CD4-positive, alpha-beta T cell treated with Interleukin-10 for 1 hour (primary cell): ENCODE measurements at places on chromosomes 4 and X.

GRCh38 chr4:128847082-128847724, 37.7 kb downstream of the JADE1 start:
- no peak for DNase-seq

DNA sequence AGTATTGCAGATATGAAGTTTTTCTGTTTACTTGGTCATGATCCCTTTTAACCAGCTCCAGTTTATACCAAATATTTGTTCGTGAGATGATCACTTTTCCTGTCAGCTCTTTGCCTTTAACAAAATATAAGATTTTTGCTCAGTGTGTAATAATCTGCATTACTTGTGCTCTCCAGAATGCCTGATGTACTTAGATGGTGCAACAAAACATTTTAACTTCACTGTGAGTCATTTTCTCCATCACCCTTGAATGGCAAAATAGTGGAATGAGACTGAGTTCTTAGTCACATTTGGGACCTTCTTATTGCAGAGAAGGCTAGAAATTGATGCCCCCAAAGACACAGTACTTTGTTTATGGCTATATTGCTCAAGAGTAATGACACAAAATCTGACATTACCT, 252.0 kb downstream of the FRMPD4 start:
- no peak for DNase-seq

DNA sequence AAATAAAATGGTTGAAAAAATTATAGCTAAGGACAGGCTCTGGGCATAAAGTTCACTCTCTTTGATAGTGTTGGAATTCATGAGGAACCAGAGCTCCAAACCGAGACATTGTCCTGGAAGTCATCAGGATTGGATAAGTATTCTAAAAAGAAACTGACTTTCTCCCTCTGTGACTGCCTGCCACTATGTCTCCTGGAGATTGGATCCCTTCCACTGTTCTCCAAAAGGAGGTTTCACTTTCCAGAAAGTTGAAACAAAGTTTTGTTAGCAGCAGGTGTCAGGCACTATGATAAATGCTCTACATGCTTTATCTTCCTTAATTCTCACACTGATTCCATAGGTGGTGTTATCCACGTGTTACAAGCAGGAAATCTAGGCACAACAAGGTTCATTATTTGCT, 16.8 kb downstream of the BANK1 start:
- DNase-seq = no peak

DNA sequence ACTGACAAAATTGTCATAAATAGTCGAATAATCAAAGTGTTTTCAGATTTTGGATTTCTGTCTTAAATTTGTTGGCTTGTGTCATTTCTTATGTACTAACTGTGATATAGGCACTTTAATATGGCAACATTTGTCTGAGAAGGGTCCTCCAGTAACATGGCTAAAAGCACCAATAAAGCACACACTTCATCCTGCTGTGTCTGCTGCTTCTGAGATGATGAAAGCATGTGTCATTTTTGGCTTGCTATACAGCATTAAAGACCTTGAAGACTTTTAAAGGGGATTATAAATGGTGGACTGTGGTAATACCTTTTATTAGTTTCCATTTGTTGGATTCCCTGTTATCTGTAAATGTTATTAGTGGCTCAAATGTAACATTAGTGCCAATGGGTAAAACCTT, 551.8 kb upstream of the GRID2 start:
- DNase-seq = no peak

DNA sequence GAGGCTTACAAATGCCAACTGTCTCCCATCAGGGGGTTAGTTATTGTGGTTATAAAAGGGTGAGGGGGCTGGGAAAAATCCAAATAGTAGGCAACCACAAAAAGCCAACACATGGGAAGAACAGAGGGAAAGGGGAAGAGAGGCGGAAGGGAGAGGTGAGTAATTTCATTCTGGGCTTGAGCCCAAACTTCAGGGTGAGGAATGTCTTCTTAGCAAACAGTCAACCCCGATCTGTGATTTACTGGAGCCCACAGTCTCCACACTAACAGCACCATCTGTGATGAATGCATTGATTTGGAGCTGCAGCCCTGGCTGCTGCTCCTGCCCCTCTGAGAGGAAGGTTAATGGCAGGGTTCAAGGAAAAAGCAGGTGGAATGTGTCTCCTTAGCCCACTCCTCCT, 162.2 kb upstream of the GPR101 start:
- no peak for DNase-seq

- DNase-seq = no peak
Measured at GRCh38 chr4:4712800-4713528, 146.5 kb upstream of the MSX1 start.

- DNase-seq = no peak
Measured at GRCh38 chr4:182236186-182236585, 7.0 kb upstream of the TENM3 start.

GRCh38 chr4:138452826-138453225, 210.7 kb upstream of the SLC7A11 start:
- DNase-seq = no peak

DNA sequence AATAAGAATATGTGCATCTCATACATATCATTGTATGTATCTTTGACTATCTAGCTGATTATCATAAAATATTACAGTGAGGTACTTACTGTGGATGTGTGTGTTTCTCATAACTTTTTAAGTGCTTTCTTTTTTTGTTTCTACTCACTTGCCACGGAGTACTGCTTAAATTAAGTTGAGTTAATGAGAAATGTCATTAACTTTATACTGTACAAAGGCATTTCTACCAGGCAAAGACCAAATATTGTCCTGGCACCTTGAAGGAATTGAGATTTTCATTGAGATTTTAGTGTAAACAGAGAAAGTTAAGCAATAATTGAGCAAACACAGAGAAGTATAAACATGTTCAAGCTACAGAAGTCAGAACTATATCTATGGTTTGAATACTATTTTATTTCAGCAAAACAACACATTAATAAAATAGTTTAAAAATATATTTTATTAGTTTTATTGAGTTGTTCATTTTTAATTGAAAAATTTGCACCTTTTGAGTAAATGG, 1750.0 kb downstream of the PCDH7 start:
- DNase-seq = no peak

GRCh38 chr4:16969696-16970135, 71.3 kb upstream of the LDB2 start:
- DNase-seq = no peak

- DNase-seq = no peak
Measured at GRCh38 chr4:164572877-164573279, 181.1 kb upstream of the SMIM31 start.

DNA sequence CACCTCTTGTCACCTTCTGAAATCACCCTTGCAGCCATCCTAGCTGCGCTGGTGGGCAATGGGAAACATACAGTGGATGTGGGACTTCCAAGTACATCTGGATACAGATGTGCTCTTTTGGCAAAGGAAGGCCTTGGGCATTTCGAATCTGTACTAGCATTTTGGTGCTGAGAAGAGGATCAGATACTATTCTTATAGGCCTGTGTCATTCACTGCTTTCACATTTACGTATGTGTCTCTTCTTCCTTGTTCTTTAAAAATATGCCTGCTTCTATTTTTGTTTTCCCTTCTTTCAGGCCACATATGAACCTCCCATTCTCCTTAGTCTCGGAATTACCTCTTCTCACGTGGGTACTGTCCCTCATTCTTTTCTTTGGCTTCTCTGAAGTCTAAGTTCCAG, 53.1 kb downstream of the EFNB1 start:
- DNase-seq = no peak

GRCh38 chr4:1747603-1747967, 26.3 kb downstream of the TACC3 start:
- DNase-seq = no peak

DNA sequence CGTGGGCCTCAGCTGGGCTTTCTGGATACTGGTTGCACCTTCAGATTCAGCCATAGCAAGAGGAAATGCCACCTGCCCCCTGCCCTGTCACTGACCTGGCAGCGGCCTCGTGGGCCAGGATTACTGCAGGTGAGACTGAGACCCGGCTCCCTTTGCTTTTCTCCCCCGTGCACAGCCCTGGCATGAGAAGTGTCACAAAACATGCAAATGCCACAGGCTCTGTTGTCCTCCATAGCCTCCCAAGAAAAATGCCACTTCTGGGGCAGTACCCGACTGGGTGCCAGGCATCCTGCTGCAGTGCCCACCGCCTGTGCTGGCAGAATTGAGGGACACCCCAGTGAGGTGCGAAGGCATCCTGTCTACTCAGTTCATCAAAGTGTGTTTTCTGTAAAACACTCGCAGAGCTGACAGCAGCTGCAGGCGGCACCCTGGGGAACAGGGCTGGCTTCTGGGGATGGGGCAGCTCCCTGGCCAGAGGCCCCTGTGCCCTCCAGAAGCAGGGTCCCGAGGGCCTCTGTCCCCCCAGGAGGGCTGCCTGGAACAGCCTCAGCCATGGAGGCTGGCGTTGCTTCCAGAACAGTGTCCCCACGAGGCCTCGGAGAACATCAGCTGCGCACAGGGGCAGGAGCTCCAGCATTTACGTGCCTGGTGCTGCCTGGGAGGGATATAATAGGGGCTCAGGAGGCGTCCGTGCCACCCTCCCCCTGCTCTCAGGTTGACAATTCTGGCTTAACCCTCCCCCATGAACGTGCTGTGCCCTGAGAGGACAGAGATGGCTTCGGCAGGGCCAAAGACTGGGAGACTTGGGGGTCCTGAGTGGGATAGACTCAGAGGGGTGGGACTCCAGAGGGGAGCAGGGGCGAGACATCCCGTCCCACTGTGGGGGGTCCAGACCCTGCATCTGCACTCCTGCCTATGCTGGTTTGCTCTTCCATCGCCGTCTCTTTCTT, 99.5 kb upstream of the NKX1-1 start:
- no peak for DNase-seq

GRCh38 chrX:103674531-103675454, 11.7 kb downstream of the MORF4L2 start:
- no peak for DNase-seq

DNA sequence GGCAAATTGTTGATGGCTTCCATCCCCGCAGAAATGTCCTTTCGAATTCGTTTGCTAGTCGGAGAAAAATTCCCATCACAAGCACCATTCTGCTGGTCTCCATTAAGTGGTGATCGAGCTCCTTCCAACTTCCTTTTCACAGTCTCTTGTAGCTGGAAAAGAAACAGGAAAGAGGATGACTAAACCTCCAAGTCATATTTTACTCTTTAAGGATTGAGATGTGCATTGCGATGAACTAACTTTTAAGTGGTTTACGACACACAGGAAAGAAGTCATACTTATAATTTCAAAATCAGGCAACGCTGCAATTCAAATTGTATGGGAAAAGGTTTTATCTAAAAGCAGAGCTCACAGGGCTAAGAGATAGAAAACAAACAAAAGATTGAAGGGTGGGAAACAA, 225.2 kb downstream of the MGST2 start:
- DNase-seq = no peak

GRCh38 chrX:53483838-53484405, 49.8 kb upstream of the HSD17B10 start:
- no peak for DNase-seq

DNA sequence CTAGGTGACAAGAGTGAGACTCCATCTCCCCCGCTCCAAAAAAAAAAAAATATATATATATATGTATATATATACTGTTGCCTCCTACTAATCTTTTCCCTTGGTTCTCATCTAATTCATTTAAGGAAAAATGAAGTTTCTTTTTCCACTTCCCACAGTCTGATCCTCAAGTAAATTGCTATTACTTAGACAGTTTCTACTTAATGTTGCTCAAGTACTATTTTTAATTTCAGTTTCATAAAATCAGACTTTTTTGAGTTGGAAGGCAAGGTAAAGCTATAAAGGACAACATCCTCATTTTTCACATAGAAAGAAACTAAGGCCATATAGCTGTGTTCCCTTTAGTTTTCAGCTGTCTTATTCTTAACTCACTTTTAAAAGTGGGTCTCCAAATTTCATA, 5.8 kb downstream of the RXFP1 start:
- DNase-seq = no peak

DNA sequence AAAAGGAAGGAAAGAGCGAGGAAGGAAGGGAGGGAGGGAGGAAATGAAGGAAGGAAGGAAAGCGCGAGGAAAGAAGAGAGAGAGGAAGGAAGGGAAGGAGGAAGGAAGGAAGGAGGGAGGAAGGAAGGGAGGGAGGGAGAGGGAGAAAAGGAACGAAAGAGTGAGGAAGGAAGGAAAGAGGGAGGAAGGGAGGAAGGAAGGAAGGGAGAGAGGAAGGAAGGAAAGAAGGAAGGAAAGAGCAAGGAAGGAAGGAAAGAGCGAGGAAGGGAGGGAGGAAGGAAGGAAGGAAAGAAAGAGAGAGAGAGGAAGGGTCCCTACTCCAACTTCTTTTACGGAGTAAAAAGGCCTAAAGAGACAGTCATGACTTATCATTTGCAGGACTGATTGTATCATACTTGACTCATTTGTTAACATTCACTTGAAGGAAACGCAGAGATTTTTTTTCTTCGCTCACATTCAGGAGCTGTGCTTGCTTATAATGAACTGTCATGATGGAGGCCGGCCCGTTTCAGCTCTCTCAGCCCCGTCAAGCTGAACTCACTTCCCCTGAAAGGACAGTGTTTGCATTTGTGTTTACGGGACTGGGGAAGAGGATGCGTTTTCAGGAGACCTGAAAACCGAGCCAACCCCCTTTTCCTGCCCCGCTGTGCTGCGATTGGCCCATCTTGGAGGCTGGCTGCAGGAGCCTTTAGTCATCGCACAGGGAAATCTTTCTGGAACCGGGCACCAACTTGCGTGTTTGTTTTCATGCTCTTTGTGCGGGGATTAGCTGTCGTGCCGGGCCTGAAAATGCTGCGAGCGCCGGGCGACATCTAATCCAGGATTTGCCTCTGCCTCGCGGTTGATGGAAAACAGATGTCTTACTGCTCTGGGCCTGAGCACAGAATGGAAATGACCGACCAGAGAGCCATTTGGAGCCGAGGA, 17.8 kb downstream of the TRIM2 start:
- DNase-seq = peak; percentile 24

GRCh38 chr4:53780736-53781400, 189.6 kb upstream of the LNX1 start:
- no peak for DNase-seq

DNA sequence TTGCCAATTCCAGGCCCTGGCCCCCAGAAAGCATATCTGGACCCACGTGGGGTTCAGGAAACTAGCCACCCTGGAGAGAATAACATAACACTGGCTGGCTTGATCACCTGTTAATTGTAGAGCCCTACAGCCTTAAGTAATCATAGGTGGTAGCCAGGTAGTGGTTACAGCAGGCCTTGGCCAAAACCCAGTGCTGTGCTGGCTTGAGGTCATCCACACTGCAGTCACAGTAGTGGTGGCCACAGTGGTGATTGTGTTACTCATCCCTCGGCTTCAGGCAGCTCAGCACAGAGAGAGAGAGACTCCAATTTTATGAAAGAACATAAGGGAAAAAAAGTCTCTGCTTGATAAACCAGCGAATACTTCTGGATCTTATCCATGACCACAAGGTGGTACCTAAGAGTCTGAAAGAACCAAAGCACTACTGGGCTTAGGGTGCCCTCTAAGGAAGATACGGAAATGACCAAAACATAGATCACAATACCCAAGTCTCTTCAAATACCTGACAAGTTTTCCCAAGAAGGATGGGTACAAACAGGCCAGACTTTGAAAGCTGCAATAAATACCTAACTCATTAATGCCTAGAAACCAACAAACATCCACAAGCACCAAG, 46.6 kb upstream of the CDX4 start:
- DNase-seq = no peak

DNA sequence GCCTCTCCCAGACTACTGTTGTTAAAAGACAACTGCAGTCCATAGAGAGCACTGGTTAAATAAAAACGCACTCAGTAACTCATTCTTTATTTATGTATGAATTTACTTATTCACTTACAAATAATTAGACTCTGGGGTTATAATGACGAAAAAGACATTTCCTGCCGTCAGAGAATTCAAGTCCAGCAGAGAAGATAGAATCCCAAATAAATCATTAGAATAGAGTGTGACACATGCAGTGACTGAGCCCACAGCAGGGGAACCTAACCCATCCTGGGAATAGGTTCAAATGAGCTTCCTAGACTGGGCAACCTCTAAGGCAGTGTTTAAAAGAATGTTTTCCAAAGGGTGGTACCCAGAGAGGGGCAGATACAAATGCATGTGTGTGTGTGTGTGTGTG, 53.9 kb downstream of the FGFBP1 start:
- DNase-seq = no peak
